Epithelial cell of proximal tubule (primary cell): ENCODE measurements at places on chromosomes 5 and 9. TPM values are rescaled to one million over a fixed set of nuclear protein-coding genes. Genes with fewer than 3 reads are reported as not detected.

PCDH1 gene
- 9.6 and 17.4 TPM in 2 replicates for total RNA-seq

LIFR gene
- 8.2 and 17.1 TPM in 2 replicates for total RNA-seq

- no peak for DNase-seq
Measured at GRCh38 chr9:91730806-91731205, 219.2 kb downstream of the ROR2 start.

DNA sequence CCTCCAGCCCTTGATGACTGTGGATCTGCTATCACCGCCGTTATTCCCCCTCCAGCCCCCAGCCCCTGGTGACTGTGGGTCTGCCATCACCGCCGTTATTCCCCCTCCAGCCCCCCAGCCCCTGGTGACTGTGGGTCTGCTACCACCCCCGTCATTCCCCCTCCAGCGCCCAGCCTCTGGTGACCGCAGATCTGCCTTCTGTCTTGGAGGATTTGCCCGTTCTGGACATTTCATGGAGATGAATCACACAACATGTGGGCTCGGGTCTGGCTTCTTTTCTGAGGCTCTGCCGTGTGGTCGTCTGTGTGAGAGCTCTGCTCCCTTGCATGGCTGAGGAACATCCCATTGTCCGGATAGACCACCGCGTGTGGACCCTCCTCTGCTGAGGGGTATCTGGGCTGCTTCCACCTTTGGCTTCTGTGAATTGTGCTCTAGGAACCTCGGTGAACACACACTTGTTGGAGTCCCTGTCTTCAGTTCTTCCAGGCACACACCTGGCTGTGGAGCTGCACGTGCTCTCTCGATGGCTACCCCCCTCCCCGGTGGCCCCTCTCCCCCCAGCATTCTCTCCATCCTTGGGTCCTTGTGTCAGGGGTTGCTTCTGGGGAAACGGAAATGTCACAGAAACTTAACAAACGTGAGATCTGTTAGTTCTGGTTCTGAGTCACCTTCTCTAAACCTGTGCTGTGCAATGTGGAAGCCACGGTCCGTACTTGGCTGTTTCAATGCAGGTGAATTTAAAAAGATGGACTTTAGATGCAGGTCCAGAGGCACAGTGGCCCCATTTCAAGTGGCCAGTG, 105.3 kb upstream of the COL5A1 start:
- DNase-seq: no peak

DNA sequence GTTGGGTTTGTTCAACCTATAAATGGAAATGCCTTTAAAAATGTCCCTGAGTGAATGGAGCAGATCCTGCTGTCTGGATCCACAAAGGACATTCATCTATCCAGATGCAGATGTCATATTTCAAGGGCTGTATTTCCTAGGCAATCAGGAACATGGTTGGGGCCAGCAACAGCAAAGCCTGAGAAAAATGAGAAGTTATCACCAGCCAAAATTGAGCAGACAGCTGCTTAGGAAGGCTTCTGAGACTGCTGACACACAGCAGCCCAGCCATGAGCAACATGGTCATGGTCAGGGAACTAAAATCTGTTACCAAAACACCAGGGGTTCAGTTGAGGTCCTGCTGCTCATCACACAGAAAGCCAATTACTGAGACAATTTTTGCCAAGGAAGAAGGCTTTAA, 9.2 kb upstream of the IL7R start:
- no peak for DNase-seq

GRCh38 chr9:137233143-137233980, 2.7 kb downstream of the SLC34A3 start:
- DNase-seq: no peak
